Retina (tissue), 1 donor: ENCODE measurements at places on chromosomes 2 and 18.

DNA sequence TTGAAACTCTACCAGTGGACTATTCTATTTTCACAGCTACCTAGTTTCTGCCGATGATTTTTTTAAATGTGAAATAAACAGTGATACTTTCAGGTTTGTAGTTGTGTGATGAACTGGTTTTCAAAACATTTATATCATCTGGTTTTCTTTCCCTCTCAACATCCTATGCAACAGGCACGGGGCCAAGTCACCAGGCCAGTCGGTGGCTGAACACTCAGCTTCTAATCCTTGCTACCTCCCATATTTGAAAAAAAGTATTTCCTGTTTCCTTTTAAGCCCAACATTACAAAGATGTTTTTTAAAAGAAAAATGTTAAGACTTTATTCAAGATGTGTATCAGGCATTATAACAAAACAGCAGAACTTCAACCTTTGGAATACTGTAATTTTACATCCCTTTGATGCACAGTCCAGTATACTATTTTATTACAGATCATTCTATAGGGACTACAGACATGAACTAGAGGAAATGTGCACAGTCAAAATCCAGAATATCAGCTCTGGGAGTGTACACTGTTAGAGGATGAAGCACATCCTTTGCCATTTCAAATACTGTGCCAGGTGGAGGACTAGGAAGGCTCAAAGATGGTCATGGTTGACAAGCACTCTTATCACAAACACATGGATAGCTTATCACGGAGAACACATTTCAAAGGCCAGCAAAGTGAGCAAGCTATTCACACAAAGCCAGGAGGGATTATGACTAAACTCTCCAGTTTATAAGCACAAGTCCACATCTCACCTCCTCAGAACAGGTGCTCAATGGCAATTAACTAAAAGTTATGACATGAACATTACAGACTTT lies 14.6 kb downstream of the MRPL35 start:
- DNase-seq, result no peak

DNA sequence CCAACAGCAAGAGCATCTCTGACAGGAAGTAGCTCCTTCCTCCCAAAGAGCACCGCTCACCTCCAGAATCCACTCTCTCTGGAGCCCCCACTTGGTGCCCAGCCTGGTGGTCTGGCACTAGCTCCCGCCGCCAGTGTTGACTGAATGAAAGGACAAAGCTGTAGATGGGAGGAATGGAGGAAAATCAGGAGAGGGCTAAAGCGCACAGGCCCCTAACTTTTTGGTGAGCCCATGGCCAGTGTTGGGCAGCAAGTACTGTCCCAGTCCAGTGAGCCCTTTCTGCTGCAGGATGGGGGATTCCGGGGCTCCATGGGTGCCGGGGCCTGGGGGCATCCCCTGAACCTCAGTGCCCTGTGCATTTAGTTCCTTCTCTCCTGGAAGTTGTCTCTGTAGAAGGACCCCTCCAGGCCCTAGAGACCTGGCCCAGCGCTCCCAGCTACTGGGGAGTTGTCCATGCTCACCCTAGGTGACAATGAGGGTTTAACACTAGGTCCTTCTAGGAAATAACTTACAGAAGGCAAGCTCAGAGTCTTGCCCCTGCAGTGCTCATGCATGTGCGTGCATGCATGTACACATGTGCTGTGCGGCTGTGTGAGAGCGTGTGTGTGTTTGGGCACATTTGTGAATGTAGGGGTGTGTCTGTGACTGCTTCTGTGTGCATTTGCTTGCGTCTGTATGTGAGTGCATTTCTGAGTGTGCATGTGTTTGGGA lies 33.6 kb downstream of the GLI2 start:
- DNase-seq, result no peak

GRCh38 chr2:200275295-200276013 lies 31.0 kb upstream of the SPATS2L start:
- no peak for DNase-seq

DNA sequence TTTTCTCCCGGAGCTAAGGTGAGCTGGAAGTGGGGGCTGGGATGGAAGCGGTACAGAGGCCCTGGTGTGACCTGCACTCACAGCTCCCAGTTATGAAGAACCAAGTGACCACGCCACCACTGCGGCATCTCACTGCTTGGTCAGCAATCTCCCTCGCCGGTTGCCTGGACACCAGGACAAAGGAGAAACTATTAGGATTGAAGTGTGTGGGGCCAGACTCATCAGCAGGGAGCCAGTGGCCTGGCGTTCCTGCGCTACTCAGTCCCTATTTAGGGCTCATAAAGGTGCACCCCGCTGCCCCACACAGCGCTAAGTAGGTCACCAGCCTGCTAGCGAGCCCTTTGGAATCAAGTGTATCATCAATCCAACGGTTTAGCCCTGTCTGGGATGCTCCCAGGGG lies 82.9 kb downstream of the ZCCHC2 start:
- DNase-seq, result peak; percentile 75

- DNase-seq, result no peak
Measured at GRCh38 chr2:235414422-235414821, 79.4 kb upstream of the AGAP1 start.

GRCh38 chr2:207937823-207938222 lies 87.5 kb downstream of the PLEKHM3 start:
- no peak for DNase-seq

DNA sequence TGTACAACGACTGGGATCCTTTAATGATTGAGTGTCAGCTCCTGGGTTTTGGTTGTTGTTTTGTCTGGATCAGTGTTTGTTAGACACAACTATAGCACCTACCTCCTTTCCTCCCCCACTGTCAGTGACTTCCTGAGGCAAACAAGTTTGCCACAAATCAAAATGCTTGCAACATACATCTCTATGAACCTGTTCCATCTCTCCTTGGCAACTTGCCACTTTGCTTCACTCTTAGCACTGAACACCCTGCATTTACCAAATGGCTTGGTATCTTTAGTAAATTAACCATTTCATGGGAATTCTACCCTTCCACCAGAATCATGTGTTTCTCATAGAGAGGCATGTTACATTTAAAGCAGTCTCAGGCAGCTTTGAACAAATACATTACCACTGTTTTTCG lies 301.1 kb upstream of the TANK start:
- no peak for DNase-seq

DNA sequence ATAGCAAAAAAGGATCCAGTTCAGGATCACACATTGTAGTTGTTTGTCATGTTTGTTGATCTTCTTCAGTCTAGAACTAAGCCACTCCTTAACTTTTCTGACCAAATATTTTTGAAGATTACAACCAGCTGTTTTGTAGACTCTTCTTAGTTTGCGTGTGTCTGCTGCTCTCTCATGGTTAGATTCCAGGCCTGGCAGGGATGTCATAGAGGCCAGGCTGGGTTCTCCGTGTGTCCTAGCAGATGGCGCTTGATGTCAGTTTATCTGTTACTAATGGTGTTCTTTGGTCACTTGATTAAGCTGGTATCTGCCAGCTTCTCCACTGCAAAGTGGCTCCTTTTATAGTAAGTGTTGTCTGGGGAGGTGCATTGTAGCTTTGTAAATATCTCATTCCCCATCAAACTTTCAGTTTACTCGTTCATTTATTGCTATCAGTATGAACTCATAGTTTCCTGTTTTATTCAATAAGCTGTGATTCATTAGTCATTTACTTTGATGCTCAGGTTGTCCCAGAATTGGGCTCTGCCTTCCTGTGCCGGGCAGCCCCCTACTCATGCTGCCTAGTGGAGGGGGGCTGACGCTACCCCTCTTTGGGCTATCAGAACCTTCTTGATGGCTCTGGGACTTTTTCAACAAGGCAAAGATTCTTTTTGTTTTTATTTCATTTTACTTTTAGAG lies 42.1 kb downstream of the GRHL1 start:
- DNase-seq, result no peak

DNA sequence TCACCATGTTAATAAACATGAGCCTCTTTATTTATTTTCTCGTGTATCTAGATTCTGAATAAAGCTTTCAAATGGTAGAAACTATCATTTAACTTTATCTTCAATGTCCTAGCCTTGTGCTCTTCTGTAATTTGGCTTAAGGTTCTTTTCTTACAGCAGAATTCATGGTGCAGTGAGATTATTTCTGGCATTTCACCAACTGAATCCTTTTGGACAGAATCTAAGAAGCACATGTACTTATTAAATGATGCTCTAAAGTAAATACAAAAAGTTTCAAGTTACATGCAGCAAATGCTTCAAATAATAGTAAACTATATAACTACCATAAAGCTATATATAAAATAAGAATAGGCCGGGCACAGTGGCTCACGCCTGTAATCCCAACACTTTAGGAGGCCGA lies 65.9 kb downstream of the AP1S3 start:
- DNase-seq, result no peak

GRCh38 chr2:126482582-126483464 lies 173.1 kb upstream of the GYPC start:
- DNase-seq, result no peak

GRCh38 chr2:65361623-65362022 lies 70.8 kb downstream of the SPRED2 start:
- DNase-seq, result no peak

DNA sequence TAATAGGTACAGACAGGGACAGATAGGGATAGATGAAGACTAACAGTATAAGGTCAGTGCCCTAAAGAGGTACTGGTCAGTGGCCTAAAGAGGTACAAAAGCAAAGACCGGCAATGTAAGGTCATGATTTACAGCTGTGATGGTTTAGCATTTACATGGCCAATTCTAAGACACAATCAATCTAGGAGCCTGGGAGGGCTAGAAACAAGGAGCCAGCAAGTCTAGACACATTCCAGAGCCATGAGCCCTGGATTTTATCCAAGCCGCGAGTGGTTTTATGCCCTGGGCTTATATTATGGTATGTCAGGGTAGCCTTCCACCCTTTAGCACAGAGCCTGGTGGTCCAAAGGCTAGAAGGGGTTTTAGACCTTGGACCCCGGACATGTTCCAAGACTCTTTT lies 124.2 kb downstream of the CBLN2 start:
- DNase-seq, result no peak

GRCh38 chr2:134669731-134670669 lies 48.8 kb downstream of the TMEM163 start:
- DNase-seq, result no peak

GRCh38 chr18:57469884-57470283 lies 34.7 kb downstream of the ONECUT2 start:
- DNase-seq, result no peak

GRCh38 chr18:61261870-61262269 lies 71.4 kb upstream of the CDH20 start:
- DNase-seq, result no peak

DNA sequence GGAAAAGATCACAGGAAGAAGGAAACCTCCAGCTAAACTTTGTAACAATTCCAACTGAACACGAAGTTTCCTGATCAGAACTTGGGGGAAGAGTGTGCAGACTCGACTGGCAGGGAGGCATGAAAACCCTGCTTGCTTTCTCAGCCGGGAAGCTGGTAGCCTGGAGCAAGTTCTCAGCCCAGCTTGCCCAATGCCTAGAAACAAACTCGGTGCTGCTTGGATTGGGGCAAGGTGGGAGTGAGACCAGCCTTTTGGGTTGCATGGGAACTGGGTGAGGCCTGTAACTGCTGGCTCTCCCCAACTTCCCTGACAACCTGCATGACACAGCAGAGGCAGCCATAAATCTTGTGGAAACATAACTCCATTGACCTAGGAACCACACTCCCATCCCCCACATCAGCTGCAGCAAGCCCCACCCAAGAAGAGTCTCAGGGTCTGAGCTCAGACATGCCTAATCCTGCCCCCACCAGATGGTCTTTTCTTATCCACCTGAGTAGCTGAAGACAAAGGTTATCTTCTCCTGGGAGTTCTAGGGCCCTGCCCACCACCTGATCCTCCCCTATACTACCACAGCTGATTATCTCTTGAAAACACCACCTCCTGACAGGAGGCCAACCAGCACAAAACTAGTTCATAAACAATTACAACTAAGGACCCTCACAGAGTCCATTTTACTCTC lies 1859.7 kb upstream of the CELF4 start:
- DNase-seq, result no peak

- no peak for DNase-seq
Measured at GRCh38 chr2:8115456-8115855, 566.4 kb upstream of the ID2 start.

DNA sequence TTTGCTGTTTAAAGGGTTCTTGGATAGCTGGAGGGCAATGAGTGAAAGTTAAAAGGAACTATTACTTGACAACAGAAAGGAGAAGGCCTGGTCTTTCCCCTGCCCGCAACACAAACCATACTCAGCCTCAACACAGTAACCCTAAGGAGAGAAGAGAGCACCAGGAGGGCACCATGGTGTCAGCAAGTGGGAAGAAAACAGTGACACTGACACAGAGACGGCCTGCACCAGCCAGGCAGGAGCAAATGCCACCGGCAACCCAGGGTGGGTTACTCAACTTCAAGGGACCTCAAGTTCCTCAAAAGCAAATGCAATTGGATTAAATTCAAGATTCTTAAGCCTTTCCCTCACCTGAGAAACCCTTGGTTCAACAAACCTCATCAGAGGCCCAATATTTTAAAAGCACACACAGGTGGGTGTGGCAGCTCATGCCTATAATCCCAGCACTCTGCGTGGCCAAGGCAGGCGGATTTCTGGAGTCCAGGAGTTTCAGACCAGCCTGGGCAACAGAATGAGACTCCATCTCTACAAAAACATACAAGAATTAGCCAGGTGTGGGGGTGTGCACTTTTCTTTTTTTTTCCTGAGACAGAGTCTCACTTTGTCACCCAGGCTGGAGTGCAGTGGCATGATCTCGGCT lies 52.3 kb downstream of the TFCP2L1 start:
- no peak for DNase-seq

- no peak for DNase-seq
Measured at GRCh38 chr2:54763636-54764291, 40.3 kb downstream of the EML6 start.

GRCh38 chr18:5515011-5515784 lies 28.6 kb downstream of the EPB41L3 start:
- DNase-seq, result peak; percentile 51
